ENCODE measurements at places on chromosomes 1 and 21.

DNA sequence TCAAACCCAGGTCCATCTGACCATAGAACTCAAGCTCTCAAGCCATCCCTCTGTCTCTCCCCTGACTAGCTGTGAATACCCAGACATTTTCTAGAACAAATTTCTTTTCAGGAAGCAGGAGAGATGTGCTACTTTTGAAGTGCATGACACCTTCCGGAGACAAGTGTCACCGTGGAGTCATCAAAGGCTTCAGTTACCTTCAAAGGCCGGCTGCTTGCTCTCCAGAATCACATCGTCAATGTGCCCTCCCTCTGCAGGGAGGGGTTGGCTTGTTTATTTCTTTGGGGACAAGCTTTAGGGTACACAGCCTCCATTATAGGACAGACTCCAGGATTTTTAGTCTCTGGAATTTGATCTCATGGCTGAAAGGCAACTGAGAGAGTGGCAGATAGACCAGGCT is 37.7 kb upstream of the IGSF21 start:
- DNase-seq = no peak

- DNase-seq = no peak
These were observed 99.0 kb upstream of the LBR start for GRCh38 chr1:225526878-225527277.

- no peak for DNase-seq
These were observed 68.4 kb downstream of the LPGAT1 start for GRCh38 chr1:211762206-211762605.

DNA sequence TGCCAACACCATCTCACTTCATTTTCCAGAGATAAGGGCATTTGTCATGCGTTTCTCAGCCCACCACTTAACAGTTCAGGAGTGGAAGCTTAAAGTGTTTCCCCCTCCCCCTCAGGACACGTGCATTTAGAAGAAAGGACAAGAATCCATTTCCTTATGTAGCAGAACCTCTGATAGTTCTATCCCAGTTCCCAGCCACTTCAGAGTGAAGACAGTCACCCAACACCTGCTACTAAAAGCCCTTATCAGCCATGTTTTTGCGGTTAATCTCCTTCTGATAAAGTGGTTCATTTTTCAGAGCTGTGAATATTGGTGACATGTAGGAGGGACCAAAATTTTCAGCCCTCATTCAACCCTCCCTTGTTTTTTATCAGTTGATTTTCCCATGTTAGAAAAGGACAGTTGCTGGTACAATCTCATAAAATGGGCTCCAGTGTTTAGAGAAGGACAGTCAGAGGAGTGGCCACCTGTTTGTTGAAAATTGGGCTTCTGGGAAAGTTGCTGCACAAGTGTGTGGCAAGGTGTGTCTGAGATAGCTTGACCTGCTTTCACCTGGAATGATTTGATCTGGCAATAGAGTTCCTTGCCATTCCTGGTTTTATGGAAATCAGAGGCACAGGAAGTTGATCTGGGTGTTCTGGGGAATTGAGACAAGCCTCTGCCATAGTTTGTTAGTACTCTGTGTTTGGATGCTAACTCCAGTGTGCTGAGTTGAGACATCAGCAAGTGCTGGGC is 114.0 kb downstream of the PPP1R12B start:
- no peak for DNase-seq

- DNase-seq = no peak
These were observed 187.7 kb upstream of the C1orf174 start for GRCh38 chr1:4087530-4088420.

- peak; percentile 55 for DNase-seq
These were observed 42.5 kb upstream of the TMEM125 start for GRCh38 chr1:43227143-43227764.

GRCh38 chr1:74835051-74835450 is 102.1 kb downstream of the TYW3 start:
- DNase-seq = no peak

GRCh38 chr1:18794561-18794960 is 64.9 kb downstream of the TAS1R2 start:
- DNase-seq = peak; percentile 22

GRCh38 chr1:183195142-183195574 is 9.1 kb downstream of the LAMC2 start:
- peak; percentile 42 for DNase-seq

GRCh38 chr1:4267381-4268261 is 367.5 kb upstream of the C1orf174 start:
- DNase-seq = peak; percentile 27

- no peak for DNase-seq
These were observed 138.7 kb downstream of the MIS18A start for GRCh38 chr21:32140151-32140550.

DNA sequence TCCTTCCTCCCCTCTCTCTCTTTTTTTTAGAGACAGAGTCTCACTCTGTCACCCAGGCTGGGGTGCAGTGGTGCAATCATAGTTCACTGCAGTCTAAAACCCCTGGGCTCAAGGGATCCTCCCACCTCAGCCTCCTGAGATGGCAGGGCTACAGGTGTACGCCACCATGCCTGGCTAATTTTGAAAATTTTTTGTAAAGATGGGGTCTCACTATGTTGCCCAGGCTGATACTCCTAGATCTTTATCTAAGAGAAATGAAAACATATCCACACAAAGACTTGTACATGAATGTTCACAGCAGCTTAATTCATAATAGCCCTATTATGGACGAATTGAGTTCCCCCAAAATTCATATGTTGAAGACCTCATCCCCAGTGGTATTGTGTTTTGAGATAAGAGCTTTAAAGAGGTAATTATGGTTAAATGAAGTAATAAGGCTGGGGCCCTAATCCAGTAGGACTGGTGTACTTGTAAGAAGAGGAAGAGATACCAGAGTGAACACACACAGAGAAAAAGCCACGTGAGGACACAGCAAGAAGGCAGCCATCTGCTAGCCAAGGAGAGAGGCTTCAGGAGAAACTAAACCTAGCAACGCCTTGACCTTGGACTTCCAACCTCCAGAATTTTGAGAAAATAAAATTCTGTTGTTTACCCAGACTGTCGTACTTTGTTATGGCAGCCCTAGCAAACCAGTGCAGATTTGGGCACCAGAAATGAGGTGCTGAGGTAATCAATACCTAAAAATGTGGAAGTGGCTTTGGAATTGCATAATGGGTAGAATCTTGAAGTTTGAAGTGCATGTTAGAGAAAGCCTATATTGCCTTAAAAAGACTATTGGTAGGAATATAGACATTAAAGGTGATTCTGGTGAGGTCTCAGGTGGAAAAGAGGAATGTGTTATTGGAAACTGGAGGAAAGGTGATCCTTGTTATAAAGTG is 13.2 kb downstream of the IFNLR1 start:
- no peak for DNase-seq

- no peak for DNase-seq
These were observed 17.1 kb downstream of the TEX35 start for GRCh38 chr1:178530037-178530402.

DNA sequence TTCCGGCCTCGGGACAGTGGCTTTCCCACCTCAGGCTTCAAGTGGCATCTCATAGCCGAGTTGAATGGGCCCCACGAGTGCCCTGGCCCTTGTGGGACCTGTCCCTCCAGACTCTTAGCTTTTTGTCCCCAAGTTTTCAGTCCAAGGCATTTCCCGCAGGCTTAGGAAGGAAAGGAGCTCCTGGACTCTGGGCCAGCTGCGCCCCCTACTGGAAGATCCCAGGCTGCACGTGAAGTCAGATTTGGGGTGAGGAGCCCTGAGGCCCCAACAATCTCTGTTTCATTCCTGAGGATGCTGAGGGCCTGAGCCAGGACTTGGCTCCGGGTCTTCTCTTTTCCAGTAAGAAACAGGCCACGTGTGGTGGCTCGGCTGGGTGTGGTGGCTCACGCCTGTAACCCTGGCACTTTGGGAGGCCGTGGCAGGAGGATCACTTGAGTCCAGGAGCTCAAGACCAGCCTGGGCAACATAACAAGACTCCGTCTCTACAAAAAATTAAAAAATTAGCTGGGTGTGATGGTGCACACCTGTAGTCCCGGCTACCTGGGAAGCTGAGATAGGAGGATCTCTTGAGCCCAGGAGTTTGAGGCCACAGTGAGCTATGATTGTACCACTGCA is 67.4 kb downstream of the ARHGEF10L start:
- peak; percentile 61 for DNase-seq

- no peak for DNase-seq
These were observed 18.8 kb downstream of the IFNLR1 start for GRCh38 chr1:24168245-24168644.

- no peak for DNase-seq
These were observed 672.4 kb upstream of the TMPRSS15 start for GRCh38 chr21:19076031-19076430.

- DNase-seq = no peak
These were observed 40.2 kb upstream of the KCNA10 start for GRCh38 chr1:110559157-110559556.

- peak; percentile 22 for DNase-seq
These were observed 407.9 kb upstream of the PKN2 start for GRCh38 chr1:88276163-88276562.

DNA sequence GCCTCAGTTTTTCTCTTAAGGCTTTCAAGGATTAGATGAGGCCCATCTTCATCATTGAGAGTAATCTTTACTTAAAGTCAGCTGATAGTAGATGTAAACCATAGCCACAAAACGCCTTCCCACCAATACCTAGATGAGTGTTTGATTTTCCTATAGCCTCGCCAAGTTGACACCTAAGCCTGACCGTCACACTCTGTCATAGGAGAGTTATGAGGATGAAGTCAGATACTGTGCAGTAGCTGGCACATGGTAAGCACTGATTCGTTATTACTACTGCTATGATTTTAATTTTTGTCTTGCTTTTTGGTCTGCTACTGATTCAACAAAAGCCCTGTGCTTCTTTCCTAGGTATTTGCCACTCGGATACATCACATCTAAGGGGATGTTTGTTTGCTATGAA is 395.5 kb downstream of the RPS6KC1 start:
- DNase-seq = no peak

DNA sequence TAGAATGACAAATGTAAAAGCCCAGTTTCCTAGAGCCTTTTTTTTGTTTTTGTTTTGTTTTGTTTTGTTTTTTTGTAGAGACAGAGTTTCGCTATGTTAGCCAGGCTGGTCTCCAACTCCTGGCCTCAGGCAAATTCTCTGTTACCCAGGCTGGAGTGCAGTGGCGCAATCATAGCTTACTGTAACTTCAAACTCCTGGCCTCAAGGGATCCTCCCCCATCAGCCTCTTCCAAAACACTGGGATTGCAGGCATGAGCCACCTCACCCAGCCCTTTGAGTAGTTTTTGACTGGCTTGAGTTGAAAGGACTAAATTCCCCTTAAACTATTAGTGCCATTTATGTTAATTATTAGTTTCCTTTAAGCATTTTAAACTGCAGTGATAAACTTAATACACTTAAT is 28.8 kb upstream of the ZBTB18 start:
- no peak for DNase-seq

DNA sequence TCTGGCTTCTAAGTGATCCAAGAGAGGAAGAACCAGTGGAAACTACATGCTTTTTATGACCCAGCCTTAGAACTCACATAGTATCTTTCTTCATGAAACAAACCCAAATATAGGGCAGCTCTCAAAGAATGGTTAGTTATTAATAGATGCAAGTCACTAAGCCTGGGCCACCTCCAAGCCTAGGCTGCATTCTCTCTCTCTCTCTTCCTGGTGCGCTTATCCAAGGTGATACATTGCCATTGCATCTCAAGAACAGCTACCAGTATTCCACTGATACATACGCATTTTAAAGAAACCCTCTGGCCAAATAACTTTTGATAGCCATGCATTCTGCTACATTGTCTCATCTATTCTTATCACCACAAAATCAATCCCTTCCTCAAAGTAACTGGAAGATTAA is 455.6 kb upstream of the ADGRL2 start:
- DNase-seq = no peak

DNA sequence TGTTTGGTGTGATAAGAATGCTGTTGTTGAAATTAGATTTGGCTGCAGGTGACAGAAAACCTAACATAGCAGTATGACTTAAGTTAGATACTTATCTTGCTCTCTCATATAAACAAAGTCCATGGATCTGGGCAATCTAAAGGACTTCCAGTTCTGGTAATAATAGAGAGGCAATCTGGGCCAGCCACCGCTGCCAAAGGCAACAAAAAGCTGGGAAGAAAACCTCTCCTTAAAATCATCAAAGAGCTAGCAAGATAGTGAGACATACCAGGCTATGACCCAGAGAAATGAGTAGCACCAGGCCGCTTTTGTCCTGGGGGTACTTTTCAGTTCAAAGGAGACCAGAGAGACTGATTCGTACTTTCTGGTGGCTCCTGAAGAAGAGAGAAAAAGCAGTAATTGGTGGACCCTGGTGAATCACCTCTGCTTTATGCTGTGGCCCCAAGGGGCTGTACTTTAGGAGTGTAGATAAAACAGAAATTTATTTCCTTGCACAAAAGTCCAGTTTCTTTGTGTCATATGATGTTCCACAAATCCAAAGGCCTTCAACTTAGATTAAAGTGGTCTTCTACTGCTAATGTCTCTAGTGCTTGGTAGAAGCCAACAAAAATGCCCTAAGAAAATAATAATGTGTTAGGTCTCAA is 125.4 kb downstream of the TBX19 start:
- DNase-seq = no peak

GRCh38 chr1:36532810-36533401 is 50.2 kb upstream of the CSF3R start:
- DNase-seq = no peak

DNA sequence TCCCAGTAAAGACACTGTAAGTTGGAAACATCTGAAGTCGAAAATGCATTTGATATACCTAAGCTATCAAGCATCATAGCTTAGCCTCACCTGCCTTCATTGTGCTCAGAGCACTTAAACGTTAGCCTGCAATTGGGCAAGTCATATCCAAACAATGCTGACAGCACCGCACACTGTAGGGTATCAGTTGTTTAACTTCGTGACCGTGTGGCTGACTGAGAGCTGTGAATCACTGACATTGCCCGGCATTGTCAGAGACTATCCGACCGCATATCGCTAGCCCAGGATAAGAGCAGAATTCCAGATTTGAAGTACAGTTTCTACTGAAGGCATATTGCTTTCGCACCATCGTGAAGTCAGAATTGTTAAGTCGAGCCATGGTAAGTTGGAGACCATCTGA is 41.5 kb downstream of the GALNT2 start:
- DNase-seq = no peak

GRCh38 chr21:38134084-38134873 is 122.5 kb upstream of the KCNJ15 start:
- no peak for DNase-seq

GRCh38 chr1:108593448-108593847 is 33.5 kb downstream of the EEIG2 start:
- DNase-seq = no peak

DNA sequence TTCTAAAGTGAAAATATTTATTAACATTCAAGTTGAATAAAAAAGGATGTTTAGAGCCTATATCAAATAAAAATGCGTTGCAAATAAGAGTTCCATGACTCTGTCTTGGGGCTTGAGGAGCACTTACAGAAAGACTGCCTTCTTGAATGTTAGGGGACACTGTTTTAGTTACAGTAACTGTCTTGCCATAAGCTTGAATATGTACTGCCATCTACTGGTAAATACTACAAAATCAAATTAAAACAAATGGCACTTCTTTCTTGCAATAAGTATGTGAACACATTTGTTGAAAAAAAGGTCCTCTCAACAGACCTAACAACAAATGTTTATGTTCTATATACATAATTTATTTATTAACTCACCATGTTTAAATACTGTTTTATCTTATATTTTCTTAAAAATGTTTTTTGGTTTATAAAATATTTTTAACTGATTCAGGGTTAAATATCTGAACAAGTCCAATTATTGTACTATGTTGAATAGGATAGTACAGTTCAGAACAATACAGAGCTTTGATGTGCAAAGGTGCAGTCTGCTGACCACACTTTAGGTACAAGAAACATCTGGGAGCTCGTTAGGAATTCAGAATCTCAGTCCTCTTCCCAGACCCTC is 199.5 kb downstream of the LRRIQ3 start:
- DNase-seq = peak; percentile 0

Measured in A549 (cell line).